ENCODE measurements at places on chromosomes 7 and 10.

- DNase-seq = no peak
Measured at GRCh38 chr7:137936509-137937201, 65.2 kb downstream of the CREB3L2 start.

GRCh38 chr10:4067531-4067930 is 282.5 kb upstream of the KLF6 start:
- DNase-seq = no peak

- no peak for DNase-seq
Measured at GRCh38 chr7:87420173-87420572, 55.3 kb downstream of the ABCB4 start.

DNA sequence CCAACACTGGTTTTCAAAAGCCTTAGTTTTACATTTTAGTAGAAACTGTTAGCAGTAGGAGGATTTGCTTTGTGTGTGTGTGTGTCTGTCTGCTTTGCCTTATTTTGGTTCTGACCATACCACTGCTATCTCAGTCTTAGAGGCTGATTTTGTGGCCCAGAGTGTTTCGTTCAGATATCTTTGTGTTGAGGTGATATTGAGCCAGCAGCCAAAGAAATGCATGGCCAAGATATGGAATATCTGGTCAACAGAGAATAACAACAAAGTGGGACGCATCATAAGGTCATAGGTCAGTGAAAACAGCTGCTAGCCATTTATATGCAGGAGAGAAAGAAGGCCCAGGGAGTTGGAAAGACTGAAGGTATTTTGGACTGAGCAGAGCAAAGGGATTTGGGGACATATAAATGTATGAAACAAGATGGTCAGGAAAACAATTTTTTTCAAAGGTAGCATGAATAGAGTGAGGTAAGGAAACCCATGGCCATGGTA is 47.7 kb downstream of the KIAA1217 start:
- no peak for DNase-seq

DNA sequence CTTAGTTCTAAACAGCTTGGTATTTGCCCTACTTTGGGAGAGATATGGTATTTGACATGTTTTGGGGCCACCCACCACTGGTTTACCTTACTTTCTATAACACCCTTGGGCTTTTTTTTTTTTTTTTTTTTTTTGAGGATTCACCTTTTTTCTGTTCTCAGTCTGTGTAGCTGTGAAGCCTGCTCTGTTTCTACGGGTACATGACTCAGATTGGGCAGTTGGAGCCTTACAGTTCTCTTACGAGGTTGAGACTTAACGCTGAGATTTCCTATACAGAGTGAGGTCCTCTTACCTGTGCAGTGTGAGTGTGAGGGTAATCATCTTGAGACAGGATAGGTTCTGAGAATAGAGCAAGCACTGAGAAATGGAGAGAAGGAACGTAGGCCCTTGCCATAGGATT is 77.5 kb downstream of the CDK13 start:
- no peak for DNase-seq

DNA sequence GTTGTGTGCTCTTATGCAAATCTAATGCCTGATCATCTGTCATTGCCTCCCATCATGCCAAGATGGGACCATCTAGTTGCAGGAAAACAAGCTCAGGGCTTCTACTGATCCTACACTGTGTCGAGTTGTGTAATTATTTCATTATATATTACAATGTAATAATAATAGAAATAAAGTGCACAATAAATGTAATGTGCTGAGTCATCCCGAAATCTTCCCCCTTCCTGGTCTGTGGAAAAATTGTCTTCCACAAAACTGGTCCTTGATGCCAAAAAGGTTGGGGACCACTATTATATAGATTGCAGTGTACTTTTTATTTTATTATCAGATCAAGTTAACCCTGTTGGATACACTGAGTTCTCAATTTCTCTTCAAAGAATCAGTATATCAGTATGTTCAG is 50.2 kb downstream of the BBS9 start:
- no peak for DNase-seq

- no peak for DNase-seq
Measured at GRCh38 chr10:13100349-13101294, 659 bp downstream of the OPTN start.

- DNase-seq = no peak
Measured at GRCh38 chr7:24059775-24060174, 224.2 kb upstream of the NPY start.

Measured in smooth muscle cell of the brain vasculature (primary cell).